Stimulated activated CD8-positive, alpha-beta memory T cell treated with anti-CD3 and anti-CD28 coated beads, Interleukin-7, amount 100 ng/mL, for 1 hour (primary cell): ENCODE measurements at places on chromosomes 3 and 15.

DNA sequence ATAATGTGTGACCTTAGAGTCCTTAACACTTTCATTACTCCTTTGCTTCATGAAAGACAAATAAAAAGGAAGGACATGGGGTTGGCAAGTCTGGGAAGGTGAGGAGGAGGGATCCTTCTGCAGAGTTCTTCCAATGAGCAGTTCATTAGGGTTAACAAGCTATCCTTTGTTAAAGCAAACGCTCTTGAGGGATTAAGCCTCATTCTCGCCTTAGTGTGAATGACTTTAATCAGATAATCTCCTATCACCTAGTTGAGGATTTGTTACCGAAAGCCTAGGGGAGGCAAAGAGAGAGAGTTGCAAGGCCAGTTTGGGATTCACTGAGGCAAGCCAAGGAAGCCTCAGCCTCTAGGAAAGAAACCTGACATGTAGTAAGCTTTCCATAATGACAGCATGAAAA is 7.4 kb upstream of the MBNL1 start:
- no peak for DNase-seq

- no peak for DNase-seq
Observed at GRCh38 chr15:85897207-85897894, 102.6 kb upstream of the KLHL25 start.

DNA sequence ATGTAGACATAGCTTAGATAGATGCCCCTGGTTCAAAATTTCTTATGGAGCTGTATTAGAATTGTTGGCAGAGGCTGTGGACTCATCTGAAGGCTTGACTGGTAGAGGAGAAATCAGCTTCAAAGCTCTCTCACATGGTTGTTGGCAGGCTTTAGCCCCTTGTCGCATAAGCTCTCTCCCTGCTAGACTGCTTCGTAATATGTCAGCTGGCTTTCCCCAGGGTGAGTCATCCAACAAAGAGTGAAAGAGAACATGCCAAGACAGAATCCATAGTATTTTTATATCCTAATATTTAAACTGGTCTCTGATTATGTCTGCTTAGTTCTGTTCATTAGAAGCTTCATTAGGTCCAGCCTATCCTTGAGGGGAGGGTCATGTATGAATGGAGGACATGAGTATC is 427.4 kb upstream of the NAALADL2 start:
- no peak for DNase-seq

DNA sequence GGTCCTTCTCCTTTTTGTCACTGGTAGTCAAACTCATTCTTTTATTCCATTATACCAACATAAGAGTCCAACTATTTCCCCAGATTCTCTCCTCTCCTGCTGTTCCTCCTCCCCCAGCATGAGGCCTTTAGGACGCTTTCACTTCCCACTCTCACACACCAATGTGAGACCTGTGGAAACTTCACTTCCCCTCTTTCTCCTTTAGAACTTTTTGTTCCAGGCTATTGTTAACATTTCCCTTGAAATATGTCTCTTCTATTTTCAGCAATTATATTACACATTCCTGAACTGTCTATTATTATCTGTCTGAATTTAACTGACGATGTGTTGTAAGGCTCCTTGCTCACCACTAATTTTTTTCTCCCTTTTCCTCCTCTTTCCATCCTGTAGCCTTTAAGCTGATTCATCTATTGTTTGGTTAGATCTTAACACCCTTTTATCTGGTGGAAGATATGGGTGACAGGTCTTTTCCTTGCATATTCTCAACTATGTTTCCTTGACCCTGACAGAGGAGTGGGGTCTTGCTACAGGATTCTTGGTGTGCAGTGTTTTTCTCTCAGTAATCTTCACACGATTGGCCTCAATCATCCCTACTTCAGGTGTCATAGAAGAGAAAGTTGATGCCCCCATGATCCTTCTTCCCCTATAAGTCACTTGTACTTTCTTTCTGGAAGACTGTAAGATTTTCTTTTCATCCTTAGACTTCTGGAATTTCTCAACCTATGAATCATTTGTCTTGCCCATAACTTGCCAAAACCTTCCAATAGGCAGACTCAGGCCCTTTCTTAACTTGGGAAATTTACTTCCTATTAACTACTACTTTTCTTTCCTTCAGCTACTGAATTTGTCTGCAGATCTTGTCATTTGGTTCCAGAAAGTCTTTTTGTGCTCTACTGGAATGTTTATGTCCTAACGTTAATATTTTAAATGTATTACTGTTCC is 5.9 kb downstream of the CYP19A1 start:
- no peak for DNase-seq

DNA sequence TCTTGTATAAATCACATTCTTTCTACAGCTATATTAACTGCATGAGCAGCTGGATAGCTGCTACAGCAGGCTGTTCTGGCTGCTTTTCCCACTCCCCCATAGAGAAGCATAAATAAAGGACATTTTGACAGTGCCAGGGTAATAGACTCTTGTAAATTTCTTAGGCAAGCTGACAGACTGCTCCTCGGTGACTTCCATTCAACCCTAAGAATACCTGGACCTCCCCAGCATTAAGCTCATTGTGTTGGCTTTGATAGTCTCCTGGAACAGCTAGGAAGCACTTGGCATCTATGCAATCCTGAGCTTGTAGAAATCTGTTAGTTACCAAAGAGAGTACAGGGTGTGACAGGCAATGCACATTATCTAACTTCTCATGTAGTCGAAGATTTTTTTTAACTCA is 475.4 kb downstream of the AGBL1 start:
- DNase-seq: no peak
